ENCODE measurements at places on chromosomes 1 and 21.

DNA sequence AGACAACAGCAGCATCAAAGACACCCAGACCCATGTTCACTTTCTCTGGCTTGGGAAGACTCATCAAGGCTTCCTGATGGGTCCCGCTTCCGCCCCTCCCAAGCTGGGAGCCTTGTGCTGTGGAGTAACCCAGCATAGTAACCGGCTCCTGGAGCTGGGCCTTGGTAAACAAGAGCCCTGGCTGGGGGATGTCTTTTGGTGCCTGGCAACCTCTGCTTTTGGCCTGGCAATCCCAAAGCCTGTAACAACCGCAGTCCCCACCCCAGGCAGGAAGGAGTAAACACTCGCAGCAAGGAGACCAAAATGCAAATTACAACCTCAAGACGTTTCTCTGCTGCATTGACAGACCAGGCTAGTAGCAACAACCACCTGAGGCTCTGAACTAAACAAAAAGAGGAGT, 16.9 kb upstream of the THRAP3 start:
- no peak for DNase-seq

DNA sequence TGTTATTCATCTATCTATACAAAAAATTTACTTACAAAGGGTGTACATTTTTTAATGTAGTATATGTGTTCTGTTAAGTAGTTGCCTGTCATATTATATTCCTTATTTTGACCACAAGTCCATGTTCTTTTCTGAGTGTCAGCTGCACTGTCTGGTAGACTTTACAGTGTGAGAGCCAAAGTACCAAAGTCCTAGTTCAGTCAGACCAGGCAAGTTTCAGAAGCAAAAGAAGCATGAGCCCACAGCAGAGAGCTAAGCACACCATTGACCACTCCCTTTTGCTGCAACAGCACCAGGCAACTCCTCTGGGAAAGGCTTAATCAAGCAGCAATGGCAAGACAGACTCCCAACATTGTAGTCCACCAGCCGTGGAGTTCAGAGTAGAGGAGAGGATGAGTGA, 631.9 kb upstream of the PKN2 start:
- no peak for DNase-seq

DNA sequence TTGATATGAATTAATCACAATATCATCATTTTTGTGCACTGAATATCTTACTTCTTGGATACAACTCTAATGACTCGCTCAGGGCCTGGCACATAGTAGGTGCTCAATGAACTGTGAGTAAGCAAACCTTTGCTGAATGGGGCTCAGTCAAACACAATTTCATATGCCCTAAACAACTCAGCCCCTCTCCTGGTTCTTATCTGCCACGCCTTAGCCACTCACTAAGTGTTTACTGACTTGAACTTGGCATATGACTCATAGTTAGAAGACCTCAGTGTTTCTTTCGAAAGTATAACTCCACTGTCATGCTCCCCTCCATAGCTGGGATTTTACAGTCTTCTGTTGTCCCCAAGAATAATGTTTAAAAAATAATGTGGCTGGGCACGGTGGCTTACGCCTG, 4.8 kb upstream of the IFNLR1 start:
- DNase-seq: peak; percentile 36

DNA sequence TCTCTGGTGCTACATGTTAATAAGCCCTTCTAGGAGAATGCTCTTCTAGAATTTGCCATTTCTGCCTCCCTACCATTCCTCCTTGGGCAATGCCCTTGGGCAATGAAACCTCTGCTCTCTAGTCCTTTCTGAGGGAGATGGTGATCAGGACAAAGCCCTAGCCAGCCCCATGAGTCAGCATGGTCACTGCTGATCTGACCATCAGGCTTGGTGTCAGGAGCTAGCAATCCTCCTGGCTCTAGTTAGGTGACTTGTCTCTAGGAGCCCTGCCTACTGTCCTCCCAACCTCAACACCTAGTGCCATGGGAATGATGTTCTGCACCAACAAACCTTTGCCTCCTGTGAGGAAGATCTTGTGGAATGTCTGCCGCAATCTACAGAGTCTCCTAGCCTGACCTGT, 89.8 kb downstream of the NMNAT2 start:
- DNase-seq: no peak

DNA sequence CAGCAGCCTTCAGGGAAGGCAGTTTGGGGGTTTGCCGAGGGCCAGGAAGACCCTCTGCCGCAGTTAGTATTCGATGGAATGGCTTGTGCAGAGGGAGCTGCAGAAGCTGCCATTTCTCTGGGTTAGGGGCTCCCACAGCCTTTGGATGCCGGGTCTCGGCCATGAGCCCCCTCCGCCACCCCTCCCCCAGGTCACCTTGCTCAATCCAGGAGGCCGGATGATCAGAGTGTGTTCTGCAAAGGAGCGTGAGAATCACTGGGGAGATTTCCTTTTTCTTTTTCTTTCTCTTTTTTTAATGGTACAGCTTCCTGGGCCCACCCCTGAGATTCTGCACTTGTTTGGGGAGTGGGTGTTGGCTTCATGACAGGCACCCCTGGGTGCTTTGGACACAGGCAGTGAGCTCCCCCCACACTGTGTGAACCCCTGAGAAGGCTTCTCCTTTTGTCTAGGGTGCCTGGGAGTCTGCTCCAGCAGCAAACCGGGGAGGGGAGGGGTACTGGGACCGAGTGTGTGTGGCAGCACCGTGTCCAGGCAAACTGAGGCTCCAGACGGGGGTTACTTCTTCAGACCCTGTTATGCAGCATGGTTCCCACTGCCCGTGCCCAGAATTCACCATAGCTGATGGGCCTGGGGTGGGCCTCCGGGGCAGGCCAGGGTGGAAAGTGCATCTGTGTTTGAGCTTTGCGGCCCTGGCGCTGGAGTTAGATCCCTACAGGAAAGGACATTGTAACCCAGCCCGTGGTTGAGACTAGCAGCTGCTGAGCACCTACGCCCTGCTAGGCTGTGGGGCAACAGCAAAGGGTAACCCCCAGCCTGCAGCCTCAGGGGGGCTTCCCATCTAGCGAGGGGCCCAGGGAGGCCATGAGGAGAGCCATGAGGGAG, 18.5 kb downstream of the TNFRSF1B start:
- no peak for DNase-seq

All from stimulated activated CD4-positive, alpha-beta T cell treated with anti-CD3 and anti-CD28 coated beads, Interleukin-4, amount 100 ng/mL, for 48 hours (primary cell).